Activated naive CD4-positive, alpha-beta T cell (primary cell): ENCODE measurements at places on chromosomes 3 and 15.

DNA sequence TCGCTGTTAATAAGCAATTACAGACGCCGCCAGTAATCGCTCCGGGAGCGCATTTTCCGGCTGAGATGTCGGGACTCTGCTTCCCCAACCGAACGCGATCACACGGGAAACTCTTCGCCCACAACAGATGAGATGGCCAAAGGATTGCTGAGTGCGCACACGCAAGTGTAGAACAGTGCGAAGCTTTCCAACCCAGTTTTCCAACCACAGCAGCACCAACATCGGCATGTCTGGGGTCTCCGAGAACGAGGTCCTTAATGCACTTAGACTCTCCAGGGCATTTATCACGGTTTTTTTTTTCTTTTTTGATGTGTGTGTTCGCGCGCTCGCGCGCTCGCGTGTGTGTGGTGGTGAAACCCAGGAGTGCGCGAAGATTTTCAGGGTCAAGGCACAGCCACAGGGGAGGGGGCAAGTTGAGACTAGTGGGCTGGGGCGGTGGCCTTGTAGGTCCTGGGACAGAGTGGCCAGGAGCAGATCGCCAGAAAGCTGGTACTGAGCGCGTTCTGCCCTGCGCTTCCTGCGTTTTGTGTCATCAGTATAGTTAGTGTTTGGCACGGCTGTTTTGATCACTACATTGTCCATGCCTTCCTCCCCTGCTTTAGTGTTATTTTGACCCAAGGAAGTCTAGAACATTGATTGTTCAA, 1.8 kb upstream of the EOMES start:
- no peak for DNase-seq

DNA sequence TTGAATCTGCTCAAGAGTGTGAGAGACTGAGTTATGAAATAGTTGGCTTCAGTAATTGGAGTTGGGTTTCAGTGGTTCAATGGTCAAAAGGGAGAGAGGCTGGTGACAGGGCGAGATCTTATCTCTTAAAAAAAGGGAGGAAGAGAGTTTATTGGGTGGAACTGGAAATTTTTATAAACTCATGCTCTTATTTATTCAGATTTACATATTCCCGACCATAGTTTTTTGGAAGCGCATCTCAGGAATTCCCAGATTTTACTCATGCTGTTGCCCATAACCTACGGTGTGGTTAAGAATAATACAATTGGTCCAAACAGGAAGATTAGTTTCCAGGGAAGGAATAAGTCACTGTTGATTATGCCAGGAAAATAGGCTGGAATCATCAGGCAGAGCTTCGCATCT, 41.4 kb downstream of the CD200 start:
- no peak for DNase-seq

GRCh38 chr3:71584394-71585011, 975 bp upstream of the FOXP1 start:
- DNase-seq = peak; percentile 22

DNA sequence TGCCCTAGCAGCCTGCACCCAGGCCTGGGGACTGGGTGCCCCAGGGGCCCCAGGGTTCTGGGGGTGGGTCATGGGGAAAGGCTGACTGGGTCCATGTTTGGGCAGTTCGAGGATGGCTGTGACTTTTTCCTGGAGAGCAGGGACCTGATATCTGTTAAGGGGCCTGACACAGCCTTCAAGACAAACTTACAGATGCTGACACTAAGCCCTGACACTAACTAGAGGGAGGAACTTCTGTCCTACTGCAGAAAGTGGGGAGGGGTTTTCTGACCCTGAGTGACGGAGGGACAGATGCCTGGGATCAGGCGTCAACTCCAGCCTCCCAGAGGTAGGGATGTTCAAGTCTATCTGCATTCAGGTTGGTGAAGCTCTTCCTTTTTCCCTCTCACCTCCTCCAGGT, 45.0 kb upstream of the SLC6A11 start:
- no peak for DNase-seq

GRCh38 chr15:29920515-29920914, 98.2 kb upstream of the TJP1 start:
- DNase-seq = no peak

DNA sequence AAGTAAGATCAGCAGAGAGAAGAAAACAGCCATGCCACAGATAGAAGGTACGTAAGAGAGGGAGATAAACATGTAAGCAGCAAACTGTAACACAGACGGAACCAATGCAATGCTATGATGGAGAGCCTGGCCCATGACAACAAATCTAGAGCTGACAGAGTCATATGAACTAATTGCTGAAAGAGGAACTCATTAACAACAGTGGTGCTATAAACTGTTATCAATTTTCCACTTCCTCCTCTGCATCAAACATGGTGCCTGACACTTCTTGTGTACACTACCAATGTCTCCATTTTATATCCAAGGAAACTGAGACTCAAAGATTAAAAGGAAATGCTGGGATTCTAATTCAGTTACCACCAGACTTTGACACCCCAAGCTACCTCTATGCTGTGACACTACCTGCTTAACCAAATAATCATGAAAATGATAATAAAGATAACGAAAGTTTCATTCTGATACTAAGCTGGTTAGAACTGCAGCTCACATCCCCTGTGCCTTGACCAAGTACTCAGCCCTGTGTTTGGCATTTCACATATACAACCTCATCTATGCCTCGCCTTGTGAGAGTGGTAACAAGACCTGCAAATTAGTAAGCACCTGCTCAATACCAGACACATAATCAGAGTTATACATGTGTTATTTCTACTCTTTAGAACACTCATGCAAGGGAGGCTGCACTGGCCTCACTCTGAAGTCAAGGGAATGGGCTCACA, 79.3 kb downstream of the ANO10 start:
- DNase-seq = no peak

GRCh38 chr3:63875510-63875909, 11.8 kb downstream of the ATXN7 start:
- DNase-seq = no peak

DNA sequence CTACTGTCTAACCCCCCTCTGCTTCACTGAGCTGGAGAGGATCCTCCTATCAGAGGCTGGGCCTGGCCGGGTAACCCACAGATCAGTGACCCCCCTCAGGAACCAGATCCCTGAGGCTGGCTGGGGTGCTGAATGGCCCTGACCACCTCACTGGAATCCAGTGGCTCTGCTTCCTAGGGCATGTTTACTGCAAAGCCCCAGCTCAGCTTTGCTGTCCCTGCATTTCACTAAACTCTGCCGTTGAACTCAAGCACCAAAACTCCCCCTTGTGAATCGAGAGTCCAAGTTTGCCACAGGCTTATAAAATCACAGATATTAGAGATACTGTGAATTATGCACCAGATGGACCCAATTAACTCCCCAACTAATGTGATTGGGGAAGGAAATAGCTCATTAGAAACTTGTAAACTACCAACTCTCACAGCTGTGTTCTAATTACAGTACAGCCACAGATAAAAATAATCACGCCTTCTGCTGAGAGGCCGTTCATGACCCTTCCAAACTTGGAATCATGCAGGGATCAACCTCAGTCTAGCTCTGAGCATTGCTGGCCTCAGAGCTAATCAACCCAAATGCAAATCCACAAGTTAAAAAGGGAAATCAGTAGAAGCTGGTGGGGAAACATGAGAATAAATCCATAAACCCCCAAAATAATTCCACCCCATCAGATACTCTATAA, 47.0 kb downstream of the OCA2 start:
- no peak for DNase-seq

- no peak for DNase-seq
Observed at GRCh38 chr3:133188996-133189395, 150.8 kb downstream of the TMEM108 start.

- DNase-seq = no peak
Observed at GRCh38 chr3:124584552-124585391, 145.5 kb upstream of the UMPS start.
